ENCODE measurements at places on chromosomes 1 and 21.
A peak's percentile ranks its signal among the peaks of the same experiment; 100 is the strongest.

DNA sequence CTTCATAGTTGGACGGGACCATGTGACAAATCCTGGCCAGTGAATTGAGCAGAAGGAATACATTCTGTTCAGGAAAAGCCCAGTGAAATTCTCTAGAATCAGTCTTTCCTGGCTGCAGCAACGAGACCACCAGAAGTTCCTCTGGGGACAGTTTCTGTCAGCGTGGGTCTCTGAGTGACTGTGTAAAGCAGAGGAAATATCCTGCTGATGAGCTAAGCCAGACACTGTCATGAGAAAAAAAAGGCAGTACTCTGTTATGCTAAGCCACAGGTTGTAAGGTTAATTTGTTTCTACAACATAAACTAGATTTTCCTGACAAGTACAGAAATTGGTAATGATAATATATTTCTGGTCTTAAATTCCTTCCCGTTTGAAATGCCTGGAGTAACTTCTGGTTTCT lies 664.4 kb downstream of the LMO4 start:
- no peak for DNase-seq

DNA sequence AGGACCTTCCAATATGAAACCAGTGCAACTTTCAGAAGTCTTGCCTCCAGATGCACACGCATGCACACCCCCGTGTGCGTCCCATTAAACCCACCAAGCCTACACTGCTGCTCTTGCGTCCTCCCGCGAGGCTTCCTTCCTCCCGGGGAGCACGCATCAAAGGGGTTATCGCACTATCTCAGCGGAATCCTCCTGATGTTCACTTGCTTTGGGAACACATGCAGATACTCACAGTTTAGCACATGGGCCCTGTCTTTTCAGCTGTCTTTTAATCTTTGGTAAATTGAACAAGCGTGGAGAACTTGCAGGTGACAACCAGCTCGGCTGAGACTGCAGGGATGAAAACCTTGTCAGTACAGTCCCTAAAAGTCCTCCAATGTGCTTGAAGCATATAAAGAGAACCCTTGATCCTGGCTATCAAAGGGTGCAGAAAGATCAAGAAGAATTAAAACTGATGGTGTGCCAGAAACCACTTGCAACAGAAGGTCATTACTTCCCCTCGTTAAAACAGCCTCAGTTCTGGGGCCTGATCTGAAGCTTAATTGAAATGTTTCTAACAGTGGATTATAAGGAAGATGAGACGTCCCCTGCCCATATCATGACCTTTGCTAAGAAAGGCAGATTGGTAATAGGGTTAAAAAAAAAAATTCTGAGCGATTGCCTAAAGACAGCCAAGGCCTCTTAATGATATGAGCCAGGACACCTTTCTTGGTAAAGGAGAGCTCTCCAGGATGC lies 149.4 kb upstream of the LMO4 start:
- no peak for DNase-seq

- DNase-seq = no peak
These were observed 8.9 kb downstream of the ADGRB2 start for GRCh38 chr1:31755197-31755611.

GRCh38 chr1:5603353-5604104 lies 388.7 kb downstream of the NPHP4 start:
- no peak for DNase-seq

- DNase-seq = no peak
These were observed 343.4 kb upstream of the USP24 start for GRCh38 chr1:55558515-55558914.

DNA sequence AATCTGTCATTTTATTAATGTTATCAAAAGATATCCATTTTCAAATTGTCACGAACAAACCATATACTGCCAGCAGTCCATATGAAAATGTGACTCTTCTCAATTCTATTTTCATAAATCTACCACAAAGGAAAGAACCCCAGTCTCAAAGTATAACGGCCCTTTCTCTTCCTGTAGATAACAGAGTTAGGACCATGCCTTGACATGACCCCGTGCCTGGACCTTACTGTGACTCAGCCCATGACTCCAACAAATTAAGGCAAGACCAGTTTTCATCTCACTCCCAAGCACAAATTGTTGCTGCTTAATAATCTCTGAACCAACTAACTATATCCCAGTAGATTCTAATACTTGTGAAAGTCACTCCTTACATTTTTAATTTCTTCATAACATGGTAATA lies 124.4 kb upstream of the NFIA start:
- no peak for DNase-seq

- no peak for DNase-seq
These were observed 26.0 kb upstream of the CDCA8 start for GRCh38 chr1:37666241-37666867.

DNA sequence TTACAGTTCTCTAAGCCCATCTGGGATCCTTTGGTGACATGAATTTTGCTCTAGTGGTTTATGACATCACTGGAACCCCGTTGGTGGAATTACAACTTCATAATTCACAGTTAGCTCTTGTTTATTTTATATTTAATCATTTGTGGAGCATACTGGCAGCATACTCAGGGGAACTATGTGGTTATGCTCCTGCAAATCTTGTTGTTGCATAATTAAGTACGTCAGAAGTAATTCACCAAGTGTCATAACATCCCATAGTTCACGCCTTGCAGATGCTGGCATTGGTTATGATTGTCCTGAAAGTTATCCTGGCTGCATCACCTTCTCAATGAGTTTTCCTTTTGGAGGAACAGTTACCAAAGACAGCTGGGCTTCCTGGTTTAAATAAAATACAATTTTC lies 16.5 kb downstream of the PRRX1 start:
- no peak for DNase-seq

DNA sequence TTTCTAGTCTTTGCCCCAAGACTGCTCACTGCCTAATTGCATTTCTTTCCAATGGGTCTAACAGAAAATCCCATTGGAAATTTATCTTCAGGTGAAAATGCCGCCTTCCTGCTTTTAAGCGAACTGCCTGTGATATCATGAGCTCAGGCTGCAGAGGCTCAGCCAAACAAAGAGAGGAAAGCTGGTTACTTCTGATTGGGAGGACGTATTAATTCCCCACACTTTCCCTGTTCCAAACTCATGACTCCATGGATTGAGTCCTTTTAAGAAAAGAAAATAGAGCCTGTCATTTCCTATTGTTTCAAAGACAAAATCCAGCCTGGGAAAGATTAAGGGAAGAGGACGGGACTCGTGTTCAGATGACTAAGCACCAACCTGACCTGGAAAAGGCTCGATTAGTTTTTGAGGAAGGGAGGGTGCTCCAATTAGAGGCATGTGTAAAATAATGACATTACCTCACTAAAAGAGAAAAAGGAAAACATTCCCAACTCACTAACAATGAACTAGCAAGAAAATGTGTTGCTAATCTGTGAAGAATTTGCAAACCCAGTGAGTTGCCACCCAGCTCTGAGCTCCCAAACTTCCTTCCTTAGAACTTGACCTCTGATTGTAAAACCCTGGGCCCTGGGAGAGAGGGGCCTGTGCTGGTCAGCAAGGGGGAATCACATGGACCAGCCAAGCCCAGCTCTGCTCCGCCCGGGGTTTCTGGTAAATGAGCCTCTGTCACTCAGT lies 61.2 kb downstream of the TCP10L start:
- DNase-seq = no peak

- DNase-seq = no peak
These were observed 147.0 kb downstream of the NRIP1 start for GRCh38 chr21:14917762-14918161.

DNA sequence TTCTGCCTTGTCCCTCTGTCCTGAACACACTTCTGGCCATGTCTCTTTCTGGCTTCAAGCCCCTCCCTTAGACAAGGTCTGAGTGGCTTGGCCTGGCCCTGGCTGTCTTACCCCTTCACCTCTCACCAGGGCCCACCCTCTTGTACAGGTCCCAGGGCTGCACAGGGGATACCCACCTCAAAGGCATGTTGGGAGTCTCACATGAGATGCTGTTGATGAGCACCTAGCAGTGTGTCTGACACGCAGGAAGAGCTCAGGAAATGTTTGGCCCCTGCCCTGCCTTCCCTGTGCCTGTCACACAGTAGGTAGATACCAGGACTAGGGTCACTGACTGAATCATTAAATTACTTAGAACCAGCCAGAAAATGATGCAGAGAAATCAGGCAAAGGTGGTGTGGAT lies 16.6 kb downstream of the ZNF362 start:
- DNase-seq = no peak

DNA sequence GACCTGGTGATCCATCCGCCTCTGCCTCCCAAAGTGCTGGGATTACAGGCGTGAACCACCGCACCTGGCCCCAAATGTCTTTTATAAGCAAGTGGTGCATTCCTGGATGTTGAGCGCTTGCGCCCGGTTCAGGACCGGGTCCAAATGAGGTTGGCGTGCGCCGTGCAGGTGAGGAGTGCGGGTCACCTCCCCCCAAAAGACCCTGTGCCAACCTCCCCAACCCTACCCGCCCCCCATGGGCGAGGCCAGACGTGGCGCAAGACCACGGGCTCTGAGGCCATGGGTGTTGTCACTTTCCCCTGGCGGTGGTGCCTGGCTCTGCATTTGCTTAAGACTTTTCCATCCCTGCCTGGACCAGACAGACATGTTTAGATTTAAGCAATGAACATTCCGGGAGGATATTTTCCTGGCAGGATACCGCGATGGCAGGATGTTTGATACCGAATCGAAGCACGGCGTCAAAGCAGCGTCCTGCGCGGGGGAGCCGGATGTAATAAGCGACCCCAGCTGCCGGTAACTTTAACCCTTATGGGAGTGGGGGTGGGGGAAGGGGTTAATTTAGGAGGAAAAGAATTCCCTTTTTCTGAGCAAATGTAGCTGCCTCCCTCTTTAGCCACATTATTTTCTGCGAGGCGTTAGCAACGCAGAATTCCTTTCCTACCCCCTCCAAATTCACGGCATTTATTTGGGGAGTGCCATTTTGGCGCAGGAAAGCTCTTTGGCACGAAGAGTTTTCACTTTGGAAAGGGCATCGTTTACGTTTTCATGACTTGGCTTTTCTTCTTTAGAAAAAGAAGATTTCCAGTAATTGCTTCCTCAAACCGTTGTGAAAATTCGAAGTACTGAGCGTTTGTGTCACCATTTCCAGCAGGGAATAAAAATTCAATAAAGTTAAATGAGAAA lies 27.8 kb upstream of the RNF187 start:
- peak; percentile 27 for DNase-seq

DNA sequence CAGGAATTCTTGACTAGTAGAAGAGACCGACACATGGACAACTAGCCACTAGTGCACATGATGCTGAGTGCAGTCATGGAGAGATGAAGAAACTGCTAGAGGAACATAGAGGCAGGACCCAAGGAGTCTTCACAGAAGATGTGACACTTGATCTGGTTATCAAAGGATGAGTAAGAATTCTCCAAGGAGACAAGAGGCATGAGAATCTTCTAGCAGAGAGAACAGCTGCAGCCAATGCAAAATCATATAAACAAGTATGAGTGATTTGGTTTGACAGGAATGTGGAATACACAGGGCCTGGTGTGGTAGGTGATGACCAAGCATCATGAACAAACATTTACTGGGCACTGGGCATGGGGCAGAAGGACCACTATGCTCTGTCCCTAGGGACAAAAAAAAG lies 140.9 kb upstream of the CTTNBP2NL start:
- DNase-seq = no peak

DNA sequence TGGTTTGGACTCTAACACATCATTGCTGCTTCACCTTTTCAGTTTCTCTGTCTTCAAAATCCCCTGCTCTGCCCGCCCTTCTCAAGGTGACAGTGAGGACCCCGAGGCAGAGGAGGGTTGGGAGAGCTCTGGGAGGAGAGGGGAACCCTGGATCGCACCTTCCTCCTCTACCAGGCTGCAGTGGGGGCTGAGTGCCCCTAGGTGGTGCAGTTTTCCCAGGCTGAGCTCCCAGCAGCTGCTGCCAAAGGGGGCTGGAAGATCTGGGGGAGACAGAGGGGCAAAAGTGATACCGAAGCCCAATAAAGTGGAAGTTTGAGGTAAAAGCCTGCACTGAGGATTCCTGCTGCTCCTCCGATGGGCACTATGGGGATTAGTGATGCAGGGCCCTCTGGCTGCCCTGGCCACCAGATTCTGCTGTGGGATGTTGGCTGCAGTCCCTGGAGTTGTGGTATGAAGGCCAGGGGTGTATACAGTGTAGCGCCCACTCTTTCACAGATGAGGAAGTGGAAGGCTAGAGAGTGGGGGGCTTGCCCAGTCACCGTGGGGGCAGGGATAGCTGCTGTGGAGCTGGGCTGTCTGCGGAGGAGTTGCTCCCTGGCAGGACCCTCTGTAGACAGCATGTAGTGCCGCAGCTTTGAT lies 40.7 kb upstream of the SCMH1 start:
- no peak for DNase-seq

GRCh38 chr1:165344198-165344597 lies 12.3 kb downstream of the LMX1A start:
- DNase-seq = no peak

- no peak for DNase-seq
These were observed 34.8 kb upstream of the CAMTA1 start for GRCh38 chr1:6750490-6750889.

DNA sequence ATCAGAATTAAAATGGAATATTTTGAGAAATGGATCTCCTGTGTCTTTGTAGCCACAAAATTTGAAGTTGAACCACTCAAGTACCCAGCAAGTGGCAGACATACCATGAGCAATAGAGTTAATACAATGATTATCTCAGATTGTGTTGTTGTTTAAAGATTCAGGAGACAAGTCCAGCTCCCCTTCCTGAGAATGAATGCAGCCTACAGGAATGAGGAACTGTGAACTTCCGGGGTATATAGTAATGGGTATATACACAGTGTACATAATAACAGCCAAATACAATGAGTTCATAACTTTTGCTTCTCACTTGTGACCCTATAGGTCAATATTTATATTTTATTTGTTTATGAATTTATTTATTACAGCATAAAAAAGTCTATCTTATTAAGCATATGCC lies 445.0 kb downstream of the SETD4 start:
- no peak for DNase-seq

DNA sequence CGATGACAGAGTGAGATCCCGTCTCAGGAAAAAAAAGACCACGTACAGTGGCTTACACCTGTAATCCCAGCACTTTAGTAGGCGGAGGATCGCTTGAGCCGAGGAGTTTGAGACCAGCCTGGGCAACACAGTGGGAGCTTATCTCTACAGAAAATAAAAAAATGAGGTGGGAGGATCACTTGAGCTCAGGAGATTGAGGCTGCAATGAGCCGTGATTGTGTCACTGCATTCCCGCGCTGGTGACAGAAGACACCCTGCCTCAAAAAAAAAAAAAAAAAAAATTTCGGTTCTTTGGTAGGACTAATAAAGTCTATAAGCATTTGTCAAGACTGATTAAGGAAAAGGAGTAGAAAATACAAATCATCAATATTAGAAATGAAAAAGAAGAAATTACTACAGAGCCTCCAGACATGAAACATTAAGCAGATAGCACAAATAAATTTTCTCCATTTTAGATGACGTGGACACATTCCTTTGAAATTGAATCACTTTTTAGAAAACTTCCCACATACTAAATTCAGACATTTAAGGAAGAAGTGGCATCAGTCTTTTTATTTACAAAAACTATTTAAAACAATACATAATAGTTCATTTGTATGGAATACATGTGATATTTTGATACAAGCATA lies 30.4 kb downstream of the MORC3 start:
- DNase-seq = no peak

GRCh38 chr1:182084487-182085316 lies 23.2 kb upstream of the ZNF648 start:
- DNase-seq = peak; percentile 55

Measured in activated T-helper 1 cell treated with Interleukin-2 at 50 U/mL for 16 hours (primary cell).